GM13977 (cell line): ENCODE measurements at places on chromosomes 6 and 20.
A peak's percentile ranks its signal among the peaks of the same experiment; 100 is the strongest.

DNA sequence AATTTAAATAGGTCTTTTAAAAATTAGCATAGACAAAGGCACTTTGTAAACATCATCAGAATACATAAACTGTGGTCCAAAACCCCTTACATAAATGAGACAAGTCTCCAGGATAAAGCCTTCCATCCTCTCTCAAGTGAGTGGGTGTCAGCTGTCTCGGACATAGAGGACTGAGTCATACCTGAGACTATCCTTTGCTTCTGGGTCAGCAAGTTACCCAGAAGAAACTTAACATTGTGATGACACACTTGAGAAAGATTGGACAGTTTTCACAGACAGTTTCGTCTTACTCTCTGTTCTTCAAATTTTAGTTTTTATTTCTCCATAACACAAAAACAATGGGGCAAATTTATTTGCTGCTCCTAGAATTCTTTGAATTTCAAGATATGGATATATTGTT, 838.0 kb downstream of the DHX35 start:
- DNase-seq: peak; percentile 19

DNA sequence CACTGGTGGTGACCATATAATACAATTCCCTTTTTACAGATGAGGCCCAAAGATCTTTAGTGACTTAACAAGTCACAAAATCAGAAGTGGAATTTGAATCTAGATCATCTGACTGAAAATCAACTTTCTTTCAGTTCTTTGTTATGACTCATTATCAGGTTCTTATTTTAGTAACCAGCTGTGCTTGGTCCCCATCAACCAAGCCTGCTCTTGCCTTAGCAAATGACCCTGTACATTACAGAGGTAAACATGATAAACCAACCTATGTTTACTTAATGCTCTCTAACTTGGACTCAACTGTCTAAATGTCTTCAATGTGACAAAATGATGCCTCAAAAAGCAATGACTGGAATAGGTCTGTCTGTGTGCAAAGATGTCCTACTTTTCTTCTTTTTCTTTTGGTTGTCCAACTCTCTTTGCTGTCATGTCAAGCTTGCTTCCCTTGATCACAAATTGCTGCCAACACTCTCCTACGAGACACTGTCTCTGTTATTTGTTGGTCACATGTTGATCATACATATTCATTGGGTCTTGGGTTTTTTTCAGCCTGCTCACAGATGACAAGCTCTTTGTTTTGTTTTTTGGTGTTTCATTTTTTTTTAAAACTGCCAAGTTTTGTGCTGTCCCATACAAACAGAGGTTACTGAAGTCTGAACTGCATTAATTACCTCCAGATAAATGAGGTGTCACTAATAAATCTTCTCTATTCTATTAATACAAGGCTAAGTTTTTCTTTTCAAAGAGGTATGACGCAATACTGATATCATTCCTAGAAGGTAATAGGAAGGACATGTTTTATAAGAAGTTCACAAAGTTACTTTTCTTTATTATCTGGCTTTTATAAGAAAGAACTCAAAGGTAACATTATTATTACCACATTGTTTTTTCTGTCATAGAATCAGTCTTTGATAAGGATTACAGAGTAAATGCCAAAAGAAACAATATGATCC, 62.2 kb upstream of the PLN start:
- DNase-seq: peak; percentile 36

DNA sequence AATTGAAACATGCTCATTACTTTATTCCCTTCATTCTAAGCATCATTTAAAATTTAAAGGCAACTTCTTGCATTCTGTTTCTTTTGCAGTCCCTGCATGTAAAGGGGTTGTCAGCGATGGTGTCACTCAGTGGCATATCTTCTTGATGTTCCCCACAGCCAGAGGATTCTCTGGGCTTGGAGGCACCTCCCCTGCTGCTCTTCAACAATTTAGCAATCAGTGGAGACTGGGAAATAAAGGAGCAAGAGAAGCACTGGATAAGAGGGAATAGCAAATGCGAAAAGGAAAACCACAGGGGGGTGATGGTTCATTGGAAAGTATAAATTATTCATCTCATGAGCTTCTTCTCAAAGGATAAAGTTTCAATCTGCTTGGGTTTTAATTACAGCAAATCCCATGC, 30.7 kb upstream of the MC3R start:
- no peak for DNase-seq

- DNase-seq: no peak
Observed at GRCh38 chr6:14320332-14320731, 202.8 kb downstream of the CD83 start.

- DNase-seq: no peak
Observed at GRCh38 chr20:59441860-59442810, 141.7 kb downstream of the EDN3 start.

GRCh38 chr6:46357591-46357990, 133.7 kb downstream of the RCAN2 start:
- no peak for DNase-seq

DNA sequence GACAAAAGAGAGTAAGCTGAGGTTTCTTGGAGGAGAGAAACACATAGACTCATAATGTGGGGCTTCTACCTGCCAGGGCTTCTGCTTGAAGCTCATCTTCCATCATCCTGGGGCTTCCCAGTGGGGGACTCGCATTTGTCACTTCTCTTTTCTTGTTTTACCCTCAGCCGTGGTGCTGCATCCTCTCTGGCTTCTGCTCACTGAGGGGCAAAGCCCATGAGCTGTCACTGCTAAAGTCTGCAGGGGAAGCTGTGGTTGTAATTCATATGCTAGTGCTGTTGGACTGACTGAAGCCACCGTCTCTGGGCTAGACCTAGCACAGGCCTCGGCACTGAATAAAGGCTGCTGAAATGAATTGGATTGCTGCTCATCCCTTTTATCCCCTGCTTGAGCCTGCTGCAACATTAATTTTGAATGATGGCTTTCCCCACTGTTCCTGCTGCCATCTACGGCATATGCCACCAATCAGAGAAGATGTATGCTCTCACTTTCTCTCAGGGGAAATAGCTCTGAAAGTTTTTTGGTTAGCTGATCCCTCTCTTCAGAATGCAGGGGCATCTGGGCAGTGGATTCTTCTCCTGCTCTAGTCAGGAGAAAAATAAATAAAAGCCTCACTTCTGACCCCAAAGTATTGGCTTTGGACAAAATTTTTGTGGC, 568.4 kb upstream of the MAP3K7 start:
- no peak for DNase-seq

DNA sequence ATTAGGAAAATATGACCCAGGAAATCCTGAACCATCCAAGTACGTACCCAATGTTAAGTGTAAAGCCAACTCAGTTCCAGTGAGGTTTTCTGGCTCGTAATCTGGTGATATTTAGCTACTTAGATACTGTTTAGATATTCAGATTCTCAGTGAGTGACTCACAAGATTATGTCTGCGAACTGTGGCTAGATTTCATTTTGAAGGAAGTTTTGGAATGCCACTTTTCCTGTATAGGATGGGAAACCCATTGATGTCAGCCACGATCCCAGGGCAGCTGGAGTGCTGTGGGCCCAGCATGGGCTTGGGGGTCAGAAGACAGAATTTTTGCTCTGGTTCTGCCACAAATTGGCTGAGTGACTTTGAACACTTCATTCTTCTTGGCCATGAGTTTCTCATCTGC, 76.3 kb downstream of the TMEM170B start:
- no peak for DNase-seq

GRCh38 chr6:148455674-148456558, 113.3 kb downstream of the SASH1 start:
- no peak for DNase-seq

DNA sequence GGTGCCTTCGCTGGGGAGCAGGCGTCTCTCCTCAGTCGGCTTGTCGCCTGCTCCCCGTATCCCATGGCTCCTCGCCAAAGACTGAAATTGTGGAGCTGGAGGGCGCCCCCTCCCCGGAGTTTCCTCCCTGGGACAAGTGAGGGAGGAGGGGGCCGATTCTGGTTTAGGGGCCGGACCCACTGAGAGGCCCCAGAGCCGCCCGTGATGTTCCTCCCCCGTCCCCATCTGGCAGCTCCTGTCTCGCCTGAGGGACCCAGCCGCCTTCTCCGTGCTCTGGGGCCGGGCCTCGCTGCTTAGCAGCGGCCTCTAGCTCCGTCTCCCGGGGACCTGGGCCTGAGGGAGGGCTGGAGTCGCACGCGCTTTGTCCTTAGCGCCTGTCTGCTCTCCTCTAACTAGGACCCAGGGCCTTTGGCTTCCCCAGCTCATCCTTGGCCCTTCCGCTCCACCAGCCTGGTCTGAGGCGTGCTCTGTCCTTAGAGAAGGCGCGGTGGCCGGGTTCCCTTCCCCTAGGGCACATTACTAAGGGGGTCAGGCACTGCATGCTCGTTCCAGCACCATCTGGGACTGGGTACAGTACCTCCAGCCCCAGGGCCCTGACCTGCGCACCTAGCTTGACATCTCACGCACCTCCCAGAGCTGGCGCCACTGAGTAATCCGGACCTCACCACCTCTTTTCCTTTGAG, 29.7 kb downstream of the SLC12A5 start:
- DNase-seq: peak; percentile 52

GRCh38 chr6:111740506-111740905, 132.7 kb downstream of the FYN start:
- DNase-seq: no peak

DNA sequence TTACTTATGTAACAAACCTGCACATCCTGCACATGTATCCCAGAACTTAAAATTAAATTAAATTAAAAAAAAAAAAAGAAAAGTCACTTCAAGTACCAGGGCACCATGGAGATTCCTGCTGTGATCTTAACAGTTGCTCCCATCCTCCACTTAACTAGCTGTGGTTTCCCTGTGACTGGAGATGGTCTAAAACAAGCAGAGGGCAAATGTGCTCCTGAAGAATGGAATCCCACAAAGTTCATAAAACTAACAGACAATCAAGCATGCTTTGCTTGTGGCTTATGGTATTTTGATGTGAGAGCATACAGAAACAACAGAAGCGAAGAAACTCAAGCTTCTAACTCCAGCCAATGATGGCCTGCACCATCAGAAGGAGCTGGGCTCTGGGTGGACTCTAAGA, 153.6 kb upstream of the KCNK16 start:
- no peak for DNase-seq

- DNase-seq: no peak
Observed at GRCh38 chr6:157316871-157317814, 6.2 kb downstream of the TMEM242 start.

- no peak for DNase-seq
Observed at GRCh38 chr20:584161-584970, 25.7 kb downstream of the TCF15 start.

DNA sequence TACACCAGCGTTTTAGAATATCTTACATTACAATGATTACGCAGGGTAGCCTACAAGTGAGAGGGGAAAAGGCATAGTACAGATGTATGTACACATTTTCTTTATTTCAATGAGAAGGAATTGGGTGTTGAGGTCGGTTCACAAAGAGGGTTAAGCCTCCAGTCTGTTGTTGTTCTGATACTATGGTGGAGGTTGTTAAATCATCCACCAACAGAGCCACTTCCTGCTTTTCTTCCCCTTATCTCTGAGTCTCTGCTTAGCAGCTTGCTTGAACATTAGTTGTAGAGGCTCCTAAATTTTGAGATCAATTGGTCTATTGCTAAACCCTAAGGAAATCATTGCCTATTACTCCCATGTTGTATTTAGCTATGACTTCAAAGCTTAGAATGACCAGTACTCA, 7.3 kb downstream of the RGS17 start:
- no peak for DNase-seq

GRCh38 chr6:145372671-145373151, 362.6 kb downstream of the EPM2A start:
- peak; percentile 22 for DNase-seq

- DNase-seq: no peak
Observed at GRCh38 chr6:152380351-152380767, 256.8 kb downstream of the SYNE1 start.

DNA sequence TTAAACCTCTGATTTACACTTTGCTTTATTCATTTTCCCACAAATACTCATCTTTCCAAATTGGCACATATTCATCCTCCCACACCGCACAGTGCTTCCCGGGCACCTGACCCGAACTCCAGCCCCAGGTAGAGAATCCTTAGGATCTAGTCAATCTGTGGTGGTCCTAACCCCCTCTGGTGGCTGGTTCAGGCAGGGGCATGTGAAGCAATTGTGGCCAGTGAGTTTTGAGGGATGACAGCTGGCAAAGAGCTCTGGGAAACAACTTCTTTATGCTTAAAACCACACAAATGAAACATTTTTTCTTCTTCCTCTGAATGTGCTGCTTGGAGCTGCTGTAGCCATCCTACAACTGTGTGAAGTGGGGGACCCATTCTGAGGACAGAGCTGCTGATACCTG, 54.7 kb downstream of the ELOVL5 start:
- DNase-seq: no peak

- peak; percentile 90 for DNase-seq
Observed at GRCh38 chr6:169654598-169655391, 47.0 kb downstream of the WDR27 start.

DNA sequence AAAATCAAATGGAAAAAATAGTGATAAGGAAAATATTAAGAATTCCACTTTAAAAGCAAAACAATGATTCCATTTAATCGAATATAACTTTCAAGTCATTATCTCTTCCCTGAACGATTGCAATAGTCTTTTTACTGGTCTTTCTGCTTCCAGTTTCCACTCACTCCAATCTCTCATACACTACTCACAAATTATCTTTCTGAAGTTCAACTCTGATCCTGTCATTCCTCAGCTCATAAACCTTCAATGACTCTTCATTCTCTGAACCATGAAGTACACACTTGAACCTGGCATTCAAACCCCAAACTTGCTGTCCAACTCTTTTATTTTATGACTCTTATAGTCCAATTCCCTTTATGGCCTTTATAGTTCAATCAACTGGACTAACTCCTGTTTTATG, 304.1 kb upstream of the TCF21 start:
- DNase-seq: no peak
